ENCODE measurements at places on chromosomes 7 and 10. TPM values are rescaled to one million over a fixed set of nuclear protein-coding genes. Genes with fewer than 3 reads are reported as not detected.

Gene TBRG4
- total RNA-seq, result 122 TPM

Gene CALU
- 150 TPM for total RNA-seq

Gene CCL24
- not detected for total RNA-seq

Gene SPDYE8
- not detected for total RNA-seq

DNA sequence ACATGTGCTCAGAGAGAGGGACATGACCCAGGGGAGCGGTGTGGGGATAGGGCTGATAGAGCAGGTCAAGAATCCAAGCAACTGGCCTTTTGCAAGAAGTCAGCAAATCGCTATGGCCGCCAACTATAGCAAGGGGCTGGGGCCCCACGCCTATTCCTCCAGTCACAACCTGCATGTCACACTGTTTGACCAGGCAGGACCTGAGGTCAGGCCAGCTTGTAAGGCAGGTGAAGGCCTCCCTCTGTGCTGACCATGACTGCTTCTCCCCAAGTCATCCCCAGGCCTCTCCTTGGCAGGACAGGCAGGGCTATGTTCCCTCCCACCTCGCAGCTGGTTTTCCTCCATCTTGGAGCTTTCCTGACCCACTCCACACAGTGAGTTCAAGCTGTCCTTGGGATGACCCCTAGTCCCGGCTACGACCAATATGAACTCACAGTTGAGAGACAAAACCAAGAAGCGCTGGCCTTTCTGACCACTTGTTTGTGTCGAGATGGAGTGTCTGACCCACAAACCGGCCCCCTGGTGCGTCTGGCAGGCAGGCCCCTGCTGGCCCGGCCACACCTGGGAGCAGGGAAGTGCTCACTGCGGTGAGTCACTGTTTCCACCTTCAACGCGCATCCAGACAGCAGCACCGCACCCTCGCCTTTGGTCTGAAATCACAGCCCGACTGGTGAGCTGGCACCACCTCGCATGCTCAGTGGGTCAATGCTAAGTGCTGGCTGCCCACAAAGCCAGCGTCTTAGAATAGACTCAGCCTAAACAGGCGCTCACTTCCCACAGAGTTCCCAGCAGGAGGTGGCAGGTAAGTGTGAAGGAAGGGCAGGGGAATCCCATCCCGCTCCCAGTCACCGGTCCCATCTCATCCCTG, 81.4 kb downstream of the VWA2 start:
- H3K36me3 ChIP-seq, result no peaks in the 10 kb centered on the region
- no peak for DNase-seq
- H3K27me3 ChIP-seq, result no peaks in the 10 kb centered on the region
- no peak overlapping the region for H3K4me3 ChIP-seq
- peaks cover 5% of the 10 kb centered on the region for H3K4me1 ChIP-seq

DNA sequence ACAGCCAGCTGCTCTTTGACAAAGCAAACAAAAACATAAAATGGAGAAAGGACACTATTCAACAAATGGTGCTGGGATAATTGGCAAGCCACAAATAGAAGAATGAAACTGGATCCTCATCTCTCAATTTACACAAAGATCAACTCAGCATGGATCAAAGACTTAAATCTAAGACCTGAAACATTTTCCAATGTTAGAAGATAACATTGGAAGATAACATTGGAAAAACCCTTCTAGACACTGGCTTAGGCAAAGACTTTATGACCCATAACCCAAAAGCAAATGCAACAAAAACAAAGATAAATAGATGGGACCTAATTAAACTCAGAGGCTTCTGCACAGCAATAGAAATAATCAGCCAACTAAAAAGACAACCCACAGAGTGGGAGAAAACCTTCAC, 425.7 kb upstream of the SEMA3D start:
- no peaks in the 10 kb centered on the region for H3K27me3 ChIP-seq
- no peak overlapping the region for H3K27ac ChIP-seq
- no peak for DNase-seq
- no peak overlapping the region for H3K4me3 ChIP-seq
- H3K4me1 ChIP-seq, result no peaks in the 10 kb centered on the region
- no peaks in the 10 kb centered on the region for H3K36me3 ChIP-seq
